Uterus (tissue), 4 donors: ENCODE measurements at places on chromosomes 3 and 15. TPM values are rescaled to one million over a fixed set of nuclear protein-coding genes. Genes with fewer than 3 reads are reported as not detected.

The NAA80 gene
- 33.5 TPM for total RNA-seq

The ANKUB1 gene
- total RNA-seq: not detected

The SLC22A14 gene
- 0.28 TPM for total RNA-seq

The COLQ gene
- total RNA-seq: 3.3 TPM

The HYAL1 gene
- total RNA-seq: 27.6 TPM

The CSPG4 gene
- 62.4 TPM for total RNA-seq

The C15orf40 gene
- total RNA-seq: 10.6 TPM

The CFAP91 gene
- total RNA-seq: 9.1 TPM

The CCDC9B gene
- 2.4 TPM for total RNA-seq

The DBR1 gene
- total RNA-seq: 41.8 TPM

The IDH2 gene
- total RNA-seq: 93.8 TPM

The FBXO40 gene
- 0.21 TPM for total RNA-seq

The TMEM212 gene
- not detected for total RNA-seq

The RAB7A gene
- total RNA-seq: 224 TPM

The NOX5 gene
- 0.21 TPM for total RNA-seq

The DGKG gene
- 10.8 TPM for total RNA-seq
